ENCODE measurements at places on chromosomes 7 and 10.

GRCh38 chr7:74043523-74043951, 15.6 kb downstream of the ELN start:
- DNase-seq, result no peak

GRCh38 chr10:67476201-67476600, 219.8 kb downstream of the CTNNA3 start:
- DNase-seq, result no peak

DNA sequence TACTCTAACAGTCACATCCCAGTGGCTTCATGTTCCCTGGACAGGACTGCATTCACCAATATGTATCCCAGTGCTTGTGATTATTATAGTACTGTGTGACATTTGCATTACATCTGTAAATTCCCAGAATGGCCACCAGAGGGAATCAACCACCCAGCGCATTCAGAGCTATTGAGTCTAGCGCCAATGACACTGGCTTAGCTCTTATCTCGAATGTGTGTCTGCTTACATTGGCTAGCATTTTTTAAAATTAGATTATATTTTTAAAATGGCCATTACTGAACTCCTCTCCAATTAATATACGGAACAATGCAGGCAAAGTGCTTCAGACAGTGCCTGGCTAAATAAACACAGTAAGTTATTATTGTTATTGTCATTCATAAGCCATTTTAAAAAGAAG, 36.3 kb downstream of the TRIL start:
- DNase-seq, result peak; percentile 53

DNA sequence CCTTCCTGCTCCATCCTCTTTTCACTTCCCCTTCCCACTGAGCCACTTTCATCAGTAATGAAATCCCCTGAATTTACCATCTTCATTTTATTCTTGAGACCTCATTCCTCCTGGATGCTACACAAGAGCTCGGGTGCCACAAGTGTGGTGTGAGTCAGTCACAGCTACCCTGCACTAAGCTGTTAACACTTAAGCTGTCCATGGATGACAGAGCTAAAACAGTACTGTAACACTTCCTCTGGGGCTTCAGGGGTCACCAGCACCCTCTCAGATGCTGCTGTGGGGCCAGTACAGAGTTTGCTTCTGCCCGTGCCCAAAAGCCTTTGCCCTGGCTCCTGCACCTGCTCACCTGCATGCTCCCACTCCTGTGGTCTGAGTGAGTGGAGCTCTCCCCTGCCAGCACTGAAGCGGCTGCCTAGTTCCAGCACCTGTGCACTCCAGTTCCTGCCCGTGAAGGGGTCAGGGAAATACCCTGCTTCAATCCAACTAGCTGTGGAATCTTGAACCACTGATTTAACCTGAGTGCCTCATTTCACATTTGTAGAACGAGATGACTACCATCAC, 71.9 kb downstream of the POT1 start:
- no peak for DNase-seq

- no peak for DNase-seq
Observed at GRCh38 chr7:105707967-105708762, 126.9 kb upstream of the EFCAB10 start.

DNA sequence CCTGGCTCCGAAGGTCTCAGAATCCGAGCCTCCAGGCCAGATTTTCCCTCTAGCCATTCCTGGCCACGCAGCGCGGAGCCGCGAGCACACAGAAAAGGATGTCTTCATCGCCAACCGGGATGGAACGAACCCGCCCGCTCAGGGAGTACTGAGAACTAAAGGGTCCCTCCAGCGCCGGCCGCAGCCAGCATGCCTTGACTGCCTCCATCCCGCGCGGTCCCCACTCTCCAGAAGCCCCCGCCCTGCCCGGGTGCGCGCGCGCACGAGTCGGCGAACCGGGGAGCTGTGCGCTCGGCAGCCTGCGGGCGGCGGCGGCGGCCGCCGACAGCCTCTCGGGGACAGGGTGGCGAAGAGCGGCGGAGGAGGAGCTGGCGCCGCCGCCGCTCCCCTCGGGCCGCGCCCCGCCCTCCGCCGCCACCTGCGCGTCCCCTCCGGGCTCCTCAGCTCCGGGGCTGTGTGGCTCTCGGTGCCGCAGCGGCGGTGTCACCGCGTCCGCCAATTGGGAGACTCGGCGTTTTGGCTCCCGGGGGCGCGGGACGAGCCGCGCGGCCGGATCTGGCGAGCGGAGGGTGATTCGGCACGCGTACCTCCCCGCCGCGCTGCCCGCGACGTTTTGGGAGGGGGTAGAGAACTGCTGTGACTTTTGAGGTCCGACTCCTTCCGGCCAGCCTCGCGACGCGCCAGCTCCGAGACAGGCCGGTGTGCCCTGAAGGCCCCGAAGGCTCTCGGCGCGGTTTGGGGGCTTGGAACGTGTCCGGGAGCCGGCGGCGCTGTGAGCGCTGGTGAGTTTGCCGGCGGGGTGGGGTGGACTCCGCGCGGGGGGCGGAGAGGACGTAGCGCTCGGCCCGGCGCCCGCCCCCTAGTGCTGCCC, 453 bp upstream of the GALNT17 start:
- peak; percentile 46 for DNase-seq

DNA sequence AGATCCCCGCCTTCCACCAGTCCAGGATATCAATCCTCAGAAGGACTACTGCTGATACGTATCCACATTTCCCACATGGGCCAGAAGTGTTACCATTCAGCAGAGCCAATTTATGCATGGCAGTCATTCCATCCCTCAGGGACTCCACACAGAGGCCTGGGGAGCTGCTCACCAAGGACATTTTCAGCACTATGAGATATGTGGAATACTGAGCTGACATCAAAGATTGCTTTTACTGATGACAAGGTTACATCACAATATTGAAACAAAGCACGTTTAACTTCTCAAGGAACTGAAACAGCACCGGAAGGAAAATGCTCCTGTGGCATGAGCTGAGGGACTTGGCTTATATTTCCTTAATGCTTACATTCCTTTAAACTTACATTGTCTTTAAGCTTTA, 335.1 kb downstream of the BMPER start:
- no peak for DNase-seq

GRCh38 chr7:104927055-104927454, 87.0 kb upstream of the KMT2E start:
- DNase-seq, result peak; percentile 25

DNA sequence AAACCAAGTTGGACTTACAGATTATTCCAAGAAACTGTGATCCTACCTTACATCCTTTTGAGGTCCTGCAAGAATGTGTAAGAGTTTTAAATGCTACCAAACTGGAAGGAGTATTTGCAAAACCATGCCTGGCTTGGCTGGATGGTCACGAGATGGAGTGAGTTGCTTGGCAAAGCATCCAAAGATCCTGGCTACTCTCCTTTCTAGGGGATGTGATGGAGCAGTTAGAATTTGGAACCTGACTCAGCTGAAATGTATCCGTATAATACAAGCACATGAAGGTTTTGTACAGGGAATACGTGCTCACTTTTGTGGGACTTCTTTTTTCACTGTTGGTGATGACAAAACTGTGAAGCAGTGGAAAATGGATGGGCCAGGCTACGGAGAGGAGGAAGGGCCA, 13.3 kb upstream of the SYPL1 start:
- no peak for DNase-seq

DNA sequence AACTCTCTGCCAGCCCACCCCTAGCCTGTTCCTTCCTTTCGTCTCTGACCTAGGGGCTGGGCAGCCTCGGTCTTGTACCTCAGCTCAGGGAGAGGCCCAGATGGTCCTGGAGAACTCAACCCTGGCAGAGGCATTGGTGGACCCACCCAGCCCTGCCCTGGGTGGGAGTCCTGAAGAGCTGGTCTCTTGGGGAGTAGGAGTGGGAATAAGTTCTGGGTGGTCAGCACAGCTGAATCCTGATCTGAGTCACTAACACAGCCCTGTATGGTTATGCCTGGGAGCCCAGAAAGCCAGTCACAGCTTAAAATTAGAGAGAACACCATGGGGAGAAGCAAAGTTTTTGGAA, 84.0 kb downstream of the SORBS1 start:
- DNase-seq, result no peak

GRCh38 chr10:98852686-98853085, 383.0 kb downstream of the HPSE2 start:
- DNase-seq, result no peak

DNA sequence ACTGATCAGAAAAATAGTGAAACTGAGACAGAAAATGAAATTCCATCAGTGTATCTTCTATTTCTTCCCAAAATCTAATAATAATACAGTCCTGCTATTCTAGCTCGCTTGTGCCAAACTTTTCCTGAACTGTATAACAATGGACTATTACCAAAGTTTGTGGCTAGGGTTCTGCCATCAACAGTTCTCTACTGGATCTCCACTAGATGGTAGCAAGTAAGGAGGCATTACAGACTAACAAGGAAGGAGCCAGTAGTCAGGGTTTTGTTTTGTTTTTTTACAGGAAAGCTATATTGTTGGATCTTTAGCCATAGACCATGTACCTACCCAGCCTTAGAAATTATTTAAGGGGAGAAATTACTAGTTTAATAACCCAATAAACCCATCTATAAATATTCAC, 10.8 kb downstream of the MTERF1 start:
- DNase-seq, result no peak

- no peak for DNase-seq
Observed at GRCh38 chr7:95469187-95469586, 16.6 kb upstream of the ASB4 start.

- DNase-seq, result no peak
Observed at GRCh38 chr7:130113887-130114286, 43.6 kb downstream of the KLHDC10 start.

DNA sequence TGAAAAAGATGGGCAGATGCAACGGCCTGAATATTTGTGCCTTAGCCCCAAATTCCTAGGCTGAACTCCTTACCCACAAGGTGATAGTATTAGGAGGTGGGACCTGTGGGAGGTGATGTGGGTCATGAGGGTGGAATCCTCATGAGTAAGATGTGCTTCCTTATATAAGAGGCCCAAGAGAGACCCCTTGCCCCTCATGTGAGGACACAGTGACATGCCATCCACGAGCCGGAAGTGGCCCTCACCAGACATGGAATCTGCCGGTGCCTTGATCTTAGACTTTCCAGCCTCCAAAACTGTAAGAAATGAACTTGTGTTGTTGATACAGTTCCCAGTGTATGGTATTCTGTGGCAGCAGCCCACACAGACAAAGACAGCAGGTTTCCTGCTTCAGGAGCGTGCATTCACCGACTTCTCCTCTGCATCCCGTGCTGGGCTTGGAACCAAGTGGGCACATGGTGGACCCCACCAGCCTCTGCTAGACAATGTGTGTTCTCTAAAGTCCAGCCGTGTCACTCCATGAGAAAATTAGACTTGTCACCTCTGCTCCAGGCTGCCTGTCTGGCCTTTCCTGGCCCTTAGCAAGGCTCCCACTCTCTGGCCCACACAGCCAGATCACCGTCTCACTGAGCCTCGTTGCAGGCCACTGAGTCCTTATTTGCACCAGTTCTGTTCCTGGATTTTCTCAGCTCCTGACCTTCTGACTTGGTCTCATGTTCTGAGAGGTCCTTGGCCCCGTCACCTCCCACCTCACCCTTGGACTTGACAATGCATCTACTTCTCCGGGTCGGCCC, 52.9 kb upstream of the CACUL1 start:
- DNase-seq, result no peak

DNA sequence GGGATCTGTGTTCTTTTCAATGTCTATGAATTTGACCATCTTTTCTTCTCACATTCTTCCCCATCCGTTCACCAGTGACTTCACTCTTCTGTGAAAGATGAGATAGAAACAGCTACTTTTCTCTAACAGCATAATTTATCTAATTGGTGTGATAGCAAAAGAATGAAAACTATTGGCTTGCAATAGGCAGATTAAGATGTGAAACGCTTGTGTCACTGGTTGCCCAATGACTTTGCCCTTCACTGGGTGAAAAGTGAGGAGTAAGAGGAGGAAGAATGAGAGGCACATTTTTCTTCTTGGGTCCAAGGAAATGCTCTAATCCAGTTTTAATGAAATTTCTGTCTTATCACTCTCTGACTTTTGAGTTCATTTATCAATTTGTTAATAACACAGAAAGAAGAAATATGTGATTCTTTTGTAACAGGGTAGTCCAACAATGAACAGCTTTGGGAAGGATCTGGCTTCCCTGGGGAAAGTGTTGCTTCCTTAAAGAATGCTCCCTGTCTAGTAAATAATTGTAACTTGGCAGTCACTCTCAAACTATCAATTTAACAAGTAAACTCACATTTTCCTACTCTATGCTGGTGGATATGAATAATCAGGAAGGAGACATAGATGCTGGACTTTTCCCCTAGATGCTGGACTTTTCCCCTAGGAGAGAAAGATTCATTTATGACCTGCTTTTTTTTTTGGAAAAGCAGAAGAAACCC, 35.1 kb downstream of the BET1 start:
- no peak for DNase-seq

DNA sequence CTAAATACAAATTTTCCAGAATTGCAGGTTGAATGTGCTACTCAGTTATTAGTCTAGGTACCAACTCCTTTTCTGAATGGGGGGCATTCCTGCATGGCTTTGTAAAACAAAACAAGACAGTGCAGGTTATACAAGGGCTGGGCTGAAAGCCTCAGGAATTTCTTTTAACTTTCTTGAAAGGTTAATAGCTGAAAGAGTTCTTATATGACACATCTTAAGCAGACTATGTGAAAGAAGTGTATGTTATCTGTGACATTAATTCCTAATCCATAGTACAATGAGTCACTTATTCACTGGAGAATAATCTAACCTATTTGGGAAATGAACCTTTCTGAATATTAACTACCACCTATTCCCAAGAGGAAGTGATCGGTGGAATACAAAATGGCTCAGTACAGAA, 115.6 kb upstream of the FAM133B start:
- DNase-seq, result no peak

DNA sequence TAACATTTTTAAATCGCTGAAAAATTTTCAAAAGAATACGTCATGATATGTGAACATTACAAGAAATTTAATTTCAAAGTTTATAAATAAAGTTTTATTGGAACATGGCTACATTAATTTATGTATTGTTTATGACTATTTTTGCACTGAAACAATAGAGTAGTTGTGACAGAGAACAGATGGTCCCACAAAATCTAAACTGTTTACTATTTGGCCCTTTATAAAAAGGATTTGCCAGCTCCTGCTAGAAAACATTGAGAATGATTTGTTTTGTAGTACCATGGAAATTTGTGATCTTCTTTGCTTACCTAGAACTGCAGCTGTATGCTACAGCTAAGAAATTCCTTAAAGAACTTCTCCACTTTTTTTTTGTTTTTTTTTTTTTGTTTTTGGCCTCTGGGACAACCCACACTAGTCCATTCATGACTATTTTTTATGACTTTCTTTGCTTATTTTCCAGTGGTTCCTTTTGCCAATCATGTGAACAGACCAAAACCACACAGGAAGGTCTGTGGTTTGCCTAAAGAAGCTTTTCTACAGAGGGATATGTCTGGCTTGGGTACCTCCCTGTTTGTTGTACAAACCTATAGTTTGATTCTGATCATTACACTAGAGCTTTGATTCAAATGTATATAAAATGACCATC, 55.7 kb downstream of the ST7 start:
- no peak for DNase-seq

DNA sequence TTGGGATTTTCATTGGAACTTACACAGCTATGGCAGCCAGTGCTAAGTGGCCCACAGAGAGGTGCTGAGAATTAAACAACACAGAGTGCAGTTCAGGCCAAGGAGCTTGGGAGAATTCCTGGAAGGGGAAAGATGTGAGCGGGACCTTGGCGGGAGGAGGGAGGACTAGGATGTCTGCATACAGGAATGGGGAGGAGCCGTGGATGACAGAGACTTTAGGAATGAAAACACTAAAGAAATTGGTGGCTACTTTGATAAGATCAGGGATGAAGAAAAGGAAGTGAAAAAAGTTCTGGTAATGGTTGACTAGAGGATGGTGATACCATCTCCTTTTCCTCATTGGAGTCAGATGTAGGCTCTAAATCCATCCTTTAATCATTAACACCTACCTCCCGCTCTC, 234.2 kb upstream of the FZD8 start:
- DNase-seq, result no peak
